MV-4-11 (cell line): ENCODE measurements at places on chromosomes 7 and 10.

GRCh38 chr7:30752979-30753378, 1.0 kb downstream of the INMT start:
- DNase-seq, result no peak

DNA sequence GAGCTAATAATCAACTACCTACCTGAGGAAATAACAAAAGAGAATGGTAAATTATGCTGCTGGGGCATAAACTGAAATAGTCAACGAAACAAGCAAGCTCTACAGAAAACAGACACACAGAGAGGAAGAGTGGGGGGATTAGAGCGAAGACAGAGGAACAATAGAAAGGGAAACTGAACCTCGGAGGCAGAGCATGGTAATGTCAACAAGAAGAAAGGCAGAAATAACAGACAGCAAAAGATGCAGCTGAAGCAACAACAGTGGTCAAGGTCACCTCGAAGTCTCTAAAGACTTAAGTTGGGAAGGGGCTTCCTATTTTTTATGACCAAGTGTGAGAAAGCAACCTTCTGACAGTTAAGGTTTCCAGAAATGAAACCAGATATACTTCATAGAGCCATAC, 177.0 kb downstream of the ZNF438 start:
- peak; percentile 70 for DNase-seq

DNA sequence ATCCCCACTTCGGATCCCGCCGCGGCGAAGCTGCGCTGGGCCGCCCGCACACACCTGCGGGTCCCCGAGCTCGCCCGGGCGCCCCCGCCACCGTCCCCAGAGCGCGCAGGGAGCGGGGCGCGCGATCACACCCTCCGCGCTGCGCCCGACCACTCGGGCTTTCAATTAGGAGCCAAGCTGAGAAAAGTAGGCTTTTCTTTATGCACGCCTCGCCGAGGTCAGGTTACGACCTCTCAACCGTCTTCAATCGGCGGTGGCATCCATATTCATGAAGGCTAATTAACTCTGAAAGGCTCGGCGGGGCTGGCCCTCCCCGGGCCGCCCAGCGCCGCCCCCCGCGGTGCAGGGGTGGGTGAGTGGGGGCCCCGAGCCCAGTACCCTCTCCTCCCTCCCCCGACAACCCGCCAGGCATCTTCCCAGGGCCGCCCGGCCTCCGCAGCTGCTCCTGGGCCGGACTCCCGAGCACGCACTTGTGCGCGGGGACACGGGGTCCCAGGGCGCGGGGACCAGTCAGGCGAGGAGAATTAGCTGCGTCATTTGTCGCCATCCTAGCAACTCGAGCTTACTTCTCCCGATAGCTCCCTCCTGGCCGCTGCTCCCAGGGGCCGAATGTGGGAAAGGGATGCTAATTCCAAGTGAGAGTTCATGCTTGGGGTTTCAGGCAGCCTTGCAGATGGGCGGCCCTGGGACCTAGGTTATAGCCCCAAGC, 155.5 kb upstream of the LYZL2 start:
- DNase-seq, result peak; percentile 23

DNA sequence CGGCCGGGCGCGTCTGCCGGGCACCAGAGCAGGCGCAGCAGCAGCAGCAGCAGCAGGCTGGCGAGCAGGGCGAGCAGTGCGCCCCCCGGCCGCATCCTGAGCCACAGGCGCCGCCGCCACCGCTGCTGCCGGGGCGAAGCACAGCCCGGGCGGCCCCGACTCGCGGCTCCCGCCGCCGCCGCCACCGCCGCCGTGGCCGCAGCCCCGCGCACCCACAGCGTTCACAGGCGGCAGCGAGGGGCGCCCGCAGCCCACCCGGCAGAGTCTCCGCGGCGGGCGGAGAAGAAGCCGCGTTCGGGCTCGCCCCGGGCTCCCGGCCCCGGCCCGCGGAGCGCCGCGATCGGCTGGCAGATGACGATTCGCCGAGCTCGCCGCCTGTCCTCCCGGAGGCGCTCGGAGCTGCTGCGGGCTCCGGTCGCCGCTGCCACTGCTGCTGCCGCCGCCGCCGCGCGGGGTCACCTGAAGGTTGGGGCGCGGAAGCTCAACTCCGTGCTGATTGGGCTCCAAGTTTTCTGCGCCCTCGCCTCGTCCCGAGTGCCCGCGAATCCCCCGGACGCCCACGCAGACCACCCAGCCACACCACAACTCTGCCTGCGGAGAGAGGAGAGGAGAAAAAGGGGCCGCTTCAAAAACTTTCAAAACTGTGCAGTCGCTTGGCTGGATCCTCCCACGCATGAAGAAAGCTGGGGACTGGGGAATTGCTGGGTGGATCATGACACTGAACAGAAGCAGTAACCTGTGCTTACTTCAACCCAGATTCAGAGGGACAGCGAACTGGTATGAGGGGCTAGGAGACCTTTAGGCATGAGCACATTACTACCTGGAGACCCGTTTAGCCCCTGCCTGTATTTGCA, at the start of gene ST8SIA6:
TSS of gene ST8SIA6 (minus strand) at position 435 of the 854 bp plus-strand sequence. CDS start at position 95, 340 bp downstream.
- peak; percentile 60 for DNase-seq

- no peak for DNase-seq
These were observed 16.0 kb downstream of the CHST15 start for GRCh38 chr10:124077208-124077993.

- DNase-seq, result no peak
These were observed 47.4 kb downstream of the FHIP2A start for GRCh38 chr10:114868870-114869519.

DNA sequence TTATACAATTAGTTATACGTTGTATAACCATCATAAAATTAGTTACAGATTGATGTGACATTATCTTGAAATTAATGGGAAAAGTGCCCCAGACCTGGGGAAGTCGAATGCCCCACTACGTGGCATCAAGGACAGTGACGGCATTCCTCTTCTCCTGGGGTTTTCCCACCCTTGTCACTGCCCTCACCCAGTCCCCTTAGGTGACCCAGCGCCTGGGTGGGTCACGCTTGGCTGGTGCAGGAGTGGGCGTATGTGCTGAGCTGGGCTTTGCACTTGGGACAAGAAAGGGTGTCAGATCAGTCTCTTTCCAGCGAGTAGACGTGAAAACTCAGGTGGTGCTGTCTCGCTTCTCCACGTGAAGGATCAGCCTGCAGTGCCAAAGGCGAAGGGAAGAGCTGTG, 7.6 kb downstream of the FOXK1 start:
- DNase-seq, result no peak

- DNase-seq, result peak; percentile 53
These were observed 112.4 kb downstream of the CDK6 start for GRCh38 chr7:92723943-92724342.

DNA sequence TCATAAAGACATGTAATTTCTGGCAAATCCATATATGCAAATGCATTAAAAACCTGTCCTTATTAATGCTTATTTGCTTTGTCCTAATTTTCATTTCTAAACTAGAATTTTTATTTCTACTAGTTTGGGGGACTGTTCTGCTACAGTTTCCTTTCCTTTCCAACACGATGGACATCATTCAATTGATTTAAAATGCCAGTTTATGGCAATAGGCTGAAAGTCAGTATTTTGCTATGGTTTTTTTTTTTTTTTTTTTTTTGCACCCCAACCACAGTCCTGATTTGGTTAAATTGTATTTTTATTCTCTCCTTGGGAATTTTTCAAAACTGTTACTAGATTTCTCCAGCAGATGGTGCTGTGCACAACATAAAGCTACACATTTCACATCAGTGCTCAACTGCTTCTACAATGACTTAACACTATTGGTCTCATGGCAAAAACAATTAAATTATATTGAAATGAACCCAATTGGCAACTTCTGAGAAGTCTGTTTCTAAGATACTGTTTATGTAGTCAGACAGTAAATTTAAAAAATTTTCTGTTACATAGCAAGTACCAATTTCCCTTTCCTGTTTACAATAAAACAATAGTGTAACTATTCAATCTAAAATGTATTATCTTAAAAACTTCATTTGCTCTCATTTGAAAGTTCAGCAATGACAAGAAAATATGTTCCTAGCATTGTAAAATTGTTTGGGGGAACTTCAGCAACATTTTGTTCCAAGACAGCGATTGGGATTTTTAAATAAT, 193.8 kb upstream of the CCDC6 start:
- DNase-seq, result peak; percentile 33

DNA sequence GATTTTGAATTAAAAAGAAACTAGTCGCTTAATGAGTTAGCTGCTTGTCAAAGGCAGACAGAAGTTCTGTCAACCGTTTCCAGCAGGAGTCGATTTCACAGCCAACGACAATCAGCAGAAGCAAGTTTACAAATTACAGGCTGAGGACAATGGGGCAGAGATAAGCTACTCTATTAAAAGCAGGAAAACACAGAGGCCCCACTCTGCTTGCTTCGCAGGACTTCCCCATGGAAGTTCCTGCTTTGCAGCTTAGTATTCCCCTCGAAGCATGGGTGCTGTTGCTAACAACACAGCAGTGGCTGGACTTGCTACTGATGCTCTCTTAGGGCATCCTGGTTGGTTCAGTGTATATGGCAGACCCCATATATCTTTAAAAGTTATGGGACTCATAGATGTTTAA, 50.8 kb upstream of the KLF6 start:
- DNase-seq, result peak; percentile 21

GRCh38 chr7:124934841-124935240, 5.2 kb upstream of the POT1 start:
- DNase-seq, result no peak

DNA sequence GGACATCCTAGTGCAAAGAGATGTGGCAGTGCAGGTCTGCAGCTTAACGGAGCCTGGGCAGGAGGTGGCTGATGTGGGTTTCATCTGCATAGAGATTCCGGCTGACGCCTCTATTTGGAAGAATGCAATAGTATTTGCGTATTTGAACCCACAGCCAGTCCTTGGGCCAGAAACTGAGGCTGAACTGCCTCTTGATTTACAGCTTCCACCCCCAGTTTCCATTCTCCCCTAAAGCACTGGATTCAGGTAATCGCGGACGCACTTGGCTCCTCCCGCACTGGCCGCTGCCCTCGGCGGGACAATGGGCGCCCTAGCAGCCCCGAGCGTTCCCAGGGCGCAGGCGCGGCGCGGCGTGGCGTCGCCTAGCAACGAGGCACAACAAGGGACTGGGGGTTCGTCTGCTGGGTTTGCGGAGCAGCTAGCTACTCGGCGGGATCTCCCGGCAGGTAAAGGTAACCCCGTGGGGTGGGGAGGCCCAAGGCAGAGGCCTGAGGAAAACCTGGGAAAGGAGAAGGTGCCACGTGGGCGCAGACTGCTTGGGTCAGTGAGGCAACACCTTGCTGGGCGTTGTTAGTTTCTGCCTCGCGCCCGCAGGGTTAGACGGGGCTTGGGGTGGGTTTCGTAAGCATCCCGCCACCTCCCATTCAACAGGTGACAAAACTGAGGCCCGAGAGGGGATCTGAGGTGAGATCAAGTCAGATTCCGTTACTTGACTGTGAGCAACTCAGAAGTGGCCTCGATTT, at the start of gene ARMC3:
TSS of gene ARMC3 (plus strand) at position 393 of the 743 bp plus-strand sequence. CDS start 3,944 bp downstream, outside the sequence.
- DNase-seq, result no peak

GRCh38 chr10:30028738-30029030, 30.7 kb downstream of the JCAD start:
- DNase-seq, result no peak

DNA sequence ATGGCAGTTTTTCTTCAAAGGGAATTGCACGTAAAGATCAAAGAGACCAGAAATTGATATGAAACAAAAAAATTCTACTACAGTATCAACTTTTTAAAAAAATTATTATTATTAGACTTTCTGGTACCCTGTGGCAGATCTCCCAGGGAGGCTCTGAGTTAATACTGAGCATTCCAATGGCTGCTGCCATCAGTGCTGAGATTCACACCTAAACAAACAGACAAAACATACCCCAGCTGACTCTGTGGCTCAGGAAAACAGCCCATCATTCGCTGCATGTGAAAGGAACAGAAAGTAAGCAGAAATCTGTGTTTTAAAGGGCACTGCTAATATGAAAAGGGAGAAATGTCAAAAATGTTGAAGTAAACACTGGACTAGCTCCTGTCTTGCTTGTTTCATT, 118.4 kb downstream of the GRM3 start:
- DNase-seq, result no peak

GRCh38 chr7:38565289-38565688, 65.9 kb downstream of the AMPH start:
- no peak for DNase-seq

- DNase-seq, result peak; percentile 66
These were observed 24.4 kb upstream of the VSIR start for GRCh38 chr10:71797533-71798307.

DNA sequence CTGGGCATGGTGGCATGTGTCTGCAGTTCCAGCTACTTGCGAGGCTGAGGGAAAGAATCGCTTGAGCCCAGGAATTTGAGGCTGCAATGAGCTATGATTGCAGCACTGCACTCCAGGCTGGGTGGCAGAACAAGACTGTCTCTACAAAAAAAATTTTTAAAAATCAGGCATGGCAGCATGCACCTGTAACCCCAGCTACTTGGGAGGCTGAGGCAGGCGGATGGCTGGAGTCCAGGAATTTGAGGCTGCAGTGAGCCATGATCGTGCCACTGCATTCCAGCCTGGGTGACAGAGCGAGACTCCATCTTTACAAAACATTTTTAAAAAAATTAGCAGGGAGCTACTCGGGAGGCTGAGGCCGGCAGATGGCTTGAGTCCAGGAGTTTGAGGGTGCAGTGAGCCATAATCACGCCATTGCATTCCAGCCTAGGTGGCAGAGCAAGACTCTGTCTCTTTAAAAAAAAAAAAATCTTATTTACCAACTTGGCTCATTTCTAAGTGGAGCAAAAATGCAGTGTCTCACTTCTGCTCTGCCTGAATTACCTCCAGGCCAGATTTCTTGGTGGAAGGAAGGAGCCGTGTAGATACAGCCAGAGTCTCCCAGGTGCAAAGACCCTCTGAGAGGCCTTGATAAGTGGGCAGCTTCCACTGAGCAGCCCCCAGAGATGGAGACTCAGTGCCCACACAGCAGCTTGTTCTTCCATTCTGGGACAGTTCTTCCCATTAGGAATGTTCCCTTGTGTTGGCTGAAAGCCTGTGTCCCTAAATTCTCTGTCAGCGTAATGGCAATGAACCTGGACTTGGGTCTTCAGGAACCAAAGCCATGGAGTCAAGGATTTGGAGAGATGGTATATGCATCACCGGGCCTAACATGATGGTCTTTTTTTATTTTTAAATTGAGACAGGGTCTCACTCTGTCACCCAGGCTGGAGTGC, 30.0 kb downstream of the GTF2IRD1 start:
- peak; percentile 9 for DNase-seq

DNA sequence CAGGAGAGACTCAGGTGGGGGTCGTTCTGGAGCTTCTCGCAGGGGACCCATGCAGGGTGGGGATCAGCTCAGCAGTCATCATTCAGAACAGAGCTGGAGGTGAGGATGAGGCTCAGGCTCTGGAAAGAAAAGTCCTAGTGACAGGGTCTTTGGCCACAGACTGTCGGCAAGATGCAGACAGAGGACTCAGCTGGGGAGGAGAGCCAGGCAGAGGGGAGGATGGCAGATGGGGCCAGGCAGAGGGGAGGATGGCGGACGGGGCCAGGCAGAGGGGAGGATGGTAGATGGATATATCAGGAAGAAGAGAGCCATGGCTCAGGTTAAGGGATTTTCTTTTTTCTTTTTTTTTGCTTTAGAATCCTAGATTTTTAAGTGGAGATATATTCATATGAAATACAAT, 7.7 kb upstream of the IL15RA start:
- DNase-seq, result no peak

- DNase-seq, result no peak
These were observed 8.3 kb upstream of the YAE1 start for GRCh38 chr7:39557911-39558310.
